Left ventricle myocardium inferior (tissue), 1 donor: ENCODE measurements at places on chromosomes 16 and 17.

GRCh38 chr17:44961921-44962350, 6.2 kb downstream of the C1QL1 start:
- DNase-seq, result no peak

DNA sequence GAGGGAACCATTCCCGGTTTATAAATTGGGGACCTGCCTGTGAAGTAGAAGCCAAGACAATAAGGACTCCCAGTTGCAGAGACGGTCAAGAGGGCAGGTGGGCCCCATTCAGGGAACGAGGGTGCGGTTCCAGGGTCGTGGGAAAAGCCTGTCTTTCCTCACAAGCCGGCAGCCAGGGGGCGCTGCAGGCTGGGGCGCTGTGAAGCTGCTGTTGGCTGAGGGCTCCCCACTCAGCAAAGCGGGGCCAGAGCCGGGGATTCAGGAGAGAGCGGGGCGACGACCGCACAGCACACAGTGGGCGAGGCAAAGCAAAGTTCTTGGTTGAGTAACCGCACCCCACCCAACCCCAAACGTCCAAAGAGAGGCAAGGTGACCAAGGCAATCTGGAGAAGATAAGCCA, 24.9 kb downstream of the CDRT15 start:
- peak; percentile 32 for DNase-seq

DNA sequence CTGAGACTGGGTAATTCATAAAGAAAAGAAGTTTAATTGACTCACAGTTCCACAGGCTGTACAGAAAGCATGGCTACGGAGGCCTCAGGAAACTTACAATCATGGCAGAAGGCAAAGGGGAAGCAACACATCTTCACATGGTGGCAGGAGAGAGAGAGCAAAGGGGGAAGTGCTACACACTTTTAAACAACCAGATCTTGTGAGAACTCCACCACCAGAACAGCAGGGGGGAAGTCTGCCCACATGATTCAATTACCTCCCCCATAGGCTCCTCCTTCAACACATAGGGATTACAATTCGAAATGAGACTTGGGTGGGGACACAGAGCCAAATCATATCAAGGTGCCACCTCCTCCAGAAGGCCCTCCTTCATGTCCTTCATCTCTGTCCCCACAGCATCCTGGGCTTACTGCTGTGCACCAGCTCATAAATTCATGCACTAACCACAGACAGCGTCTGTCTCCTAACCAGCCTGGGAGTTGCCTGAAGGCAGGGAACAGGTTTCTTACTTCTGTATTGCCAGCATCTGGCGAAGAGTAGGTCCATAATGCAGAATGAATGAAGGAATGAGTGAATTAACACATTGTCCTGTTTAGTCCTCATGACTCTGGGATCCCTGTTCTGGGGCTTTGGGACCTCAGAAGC, 74.4 kb downstream of the WSB1 start:
- DNase-seq, result no peak

- no peak for DNase-seq
Observed at GRCh38 chr17:3678821-3679530, 10.4 kb downstream of the EMC6 start.

DNA sequence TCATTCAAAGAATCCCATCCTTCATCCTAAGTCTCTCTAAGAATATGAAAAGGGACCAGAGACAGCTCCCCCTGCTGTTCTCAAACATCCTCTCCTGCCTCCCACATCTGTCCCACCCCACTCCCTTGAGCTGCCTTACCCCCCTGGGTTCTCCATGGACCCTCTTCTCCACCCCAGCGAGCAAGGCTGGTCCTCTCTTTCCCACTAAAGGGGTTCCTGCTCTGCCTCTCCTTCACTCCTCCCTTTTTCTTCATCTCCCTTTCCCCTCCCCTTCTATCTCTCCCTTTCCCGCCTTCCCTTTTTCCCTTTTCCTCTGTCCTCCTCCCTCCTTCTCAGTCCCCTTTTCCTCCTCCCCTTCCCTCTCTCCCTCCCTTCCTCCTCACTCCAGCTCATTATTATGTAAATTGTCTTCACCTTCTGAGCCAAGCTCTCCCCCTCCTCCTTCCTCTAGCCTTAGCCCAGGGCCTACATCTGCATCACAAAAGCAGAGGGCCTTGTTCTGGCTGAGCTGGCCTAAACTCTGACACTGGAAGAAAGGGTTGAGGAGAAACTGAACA, 90.0 kb downstream of the GNAO1 start:
- no peak for DNase-seq

DNA sequence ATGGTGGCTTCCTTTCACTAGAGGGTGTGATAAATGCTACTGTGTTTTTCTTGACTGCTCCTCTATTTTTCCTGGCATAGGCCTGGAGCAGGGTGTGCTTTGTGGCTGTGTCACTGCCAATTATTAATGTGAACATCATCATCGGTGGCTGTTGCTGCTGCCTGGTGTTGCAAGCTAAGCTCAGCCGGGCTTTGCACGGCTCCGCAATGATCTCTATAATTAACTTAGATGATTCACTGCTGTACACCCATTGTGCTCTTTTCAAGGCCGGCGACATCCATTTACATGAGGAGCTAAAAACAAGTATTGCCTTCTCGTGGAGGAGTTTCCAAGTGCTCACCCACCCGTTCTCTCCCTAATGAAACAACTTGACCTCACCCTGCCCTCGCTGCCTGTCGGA, 160.1 kb upstream of the IRX3 start:
- DNase-seq, result peak; percentile 61

DNA sequence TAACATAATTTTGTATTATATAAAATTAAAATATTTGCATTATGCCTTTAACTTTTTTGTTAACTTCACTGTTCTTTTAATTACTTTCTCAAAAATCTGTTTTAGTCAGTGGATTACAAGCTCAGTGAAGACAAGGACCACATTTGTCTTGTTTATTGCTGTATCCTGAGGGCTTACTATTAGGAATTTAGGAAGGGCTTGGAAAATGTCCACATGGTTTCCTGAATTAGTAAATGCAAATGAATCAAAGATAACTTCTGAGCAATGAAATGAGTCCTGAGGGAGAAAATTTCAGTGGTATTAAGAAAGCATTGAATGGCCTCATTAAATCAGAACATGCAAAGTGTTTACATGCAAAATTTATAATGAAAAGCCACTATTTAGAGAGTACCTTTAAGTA, 1293.2 kb upstream of the GOT2 start:
- DNase-seq, result no peak

GRCh38 chr17:69551212-69552010, 136.9 kb downstream of the MAP2K6 start:
- no peak for DNase-seq

DNA sequence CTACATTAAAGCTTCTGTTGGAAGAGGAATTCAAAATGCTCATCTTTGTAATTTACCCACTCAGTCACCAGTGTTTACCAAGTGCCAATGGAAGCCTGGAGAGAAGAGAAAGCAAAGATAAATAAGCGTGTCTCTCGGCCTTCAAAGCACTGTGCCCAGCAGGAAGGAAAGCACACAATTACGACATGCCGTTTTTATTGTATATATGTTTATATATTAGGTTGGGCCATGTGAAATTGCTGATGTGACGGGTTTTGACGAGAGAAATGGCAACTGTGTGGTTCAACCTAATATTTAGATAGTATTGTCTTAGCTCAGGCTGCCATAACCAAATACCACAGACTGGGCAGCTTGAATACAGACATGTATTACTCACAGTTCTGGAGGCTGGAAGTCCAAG, 79.3 kb upstream of the HSBP1 start:
- no peak for DNase-seq

GRCh38 chr17:78706271-78706915, 75.7 kb downstream of the CYTH1 start:
- DNase-seq, result no peak

- peak; percentile 46 for DNase-seq
Observed at GRCh38 chr17:64732336-64733006, 70.4 kb upstream of the SMURF2 start.

GRCh38 chr16:90018297-90018651, 982 bp downstream of the DBNDD1 start:
- DNase-seq, result no peak

DNA sequence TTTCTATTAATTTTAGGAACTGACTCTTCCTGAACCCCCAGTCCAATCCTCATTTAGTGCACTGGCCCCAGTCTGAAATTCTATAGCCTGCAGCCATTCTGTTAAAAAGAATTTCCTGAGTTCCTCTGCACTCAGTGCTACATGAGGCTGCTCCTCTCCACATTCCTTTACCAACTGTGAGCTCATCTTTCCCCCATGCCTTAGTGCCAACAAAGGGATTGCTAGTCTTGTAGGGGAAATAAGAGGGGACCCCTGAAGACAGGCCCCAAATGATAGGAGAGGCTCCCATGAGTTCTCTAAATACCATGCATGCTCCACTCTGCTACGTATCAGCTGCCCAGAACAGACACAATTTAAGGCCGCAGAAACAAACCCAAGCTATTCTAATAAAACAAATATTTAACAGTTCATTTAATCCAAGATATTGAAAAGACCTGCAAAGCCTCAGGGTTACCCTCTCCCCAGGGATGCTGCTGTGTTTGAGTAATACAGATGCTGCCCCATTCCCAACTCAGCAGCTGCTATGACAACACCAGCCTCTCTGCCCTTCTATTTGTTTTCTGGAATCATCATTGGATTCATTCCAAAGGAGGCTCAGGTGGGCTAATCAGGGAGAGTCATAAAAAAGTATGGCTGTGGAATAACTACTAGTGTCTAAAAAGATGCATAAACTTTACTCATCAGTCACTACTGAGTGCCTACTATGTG, 228.5 kb downstream of the TOX3 start:
- no peak for DNase-seq

DNA sequence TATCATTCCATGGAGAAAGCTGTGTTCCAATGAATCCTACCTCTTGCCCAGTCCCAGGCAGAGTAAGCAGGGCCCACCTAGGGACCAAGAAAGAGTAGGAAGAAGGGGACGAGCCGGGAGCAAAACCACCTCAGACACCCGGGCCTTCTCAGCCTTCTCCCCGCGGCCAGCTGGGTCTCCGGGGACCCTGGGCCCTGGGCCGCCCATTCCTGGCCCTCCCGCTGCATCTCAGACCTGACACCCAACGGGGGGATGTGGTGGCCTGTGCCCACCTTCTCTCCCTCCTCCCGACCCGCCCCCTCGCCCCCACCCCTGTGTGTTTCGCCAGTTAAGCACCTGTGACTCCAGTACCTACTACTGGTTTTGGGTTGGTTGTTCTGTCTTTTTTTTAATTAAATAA, 11.4 kb upstream of the CACNG1 start:
- no peak for DNase-seq

- no peak for DNase-seq
Observed at GRCh38 chr16:24544640-24545039, 5.3 kb downstream of the RBBP6 start.

DNA sequence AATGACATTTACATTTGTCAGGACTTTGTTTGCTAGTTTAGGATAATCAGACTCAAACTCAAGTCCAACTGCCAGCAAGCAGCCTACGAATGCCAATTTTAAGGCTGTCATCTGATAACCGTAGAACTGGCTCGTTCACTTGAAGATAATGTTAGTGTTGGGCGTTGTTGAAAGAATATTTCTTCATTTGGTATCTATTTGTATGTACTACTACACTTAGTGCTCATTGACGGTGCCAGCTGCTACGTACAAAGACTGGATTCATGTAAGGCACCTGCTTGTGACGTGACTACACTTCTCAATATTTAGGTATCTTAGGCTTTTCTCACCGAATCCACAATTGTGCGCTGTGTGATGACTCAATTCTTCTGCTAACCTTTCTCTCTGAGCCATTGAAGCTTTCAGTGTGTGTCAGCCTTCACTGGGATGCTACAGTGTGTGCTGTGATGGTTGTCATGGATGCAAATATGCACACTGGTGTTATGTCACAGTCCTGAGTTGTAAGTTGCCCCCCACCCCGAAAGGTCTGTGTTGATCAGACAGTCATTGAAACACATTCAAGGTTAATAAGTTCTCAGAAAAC, 5.7 kb downstream of the ATP2C2 start:
- DNase-seq, result no peak

- no peak for DNase-seq
Observed at GRCh38 chr17:76996741-76997694, 128.8 kb downstream of the MGAT5B start.

DNA sequence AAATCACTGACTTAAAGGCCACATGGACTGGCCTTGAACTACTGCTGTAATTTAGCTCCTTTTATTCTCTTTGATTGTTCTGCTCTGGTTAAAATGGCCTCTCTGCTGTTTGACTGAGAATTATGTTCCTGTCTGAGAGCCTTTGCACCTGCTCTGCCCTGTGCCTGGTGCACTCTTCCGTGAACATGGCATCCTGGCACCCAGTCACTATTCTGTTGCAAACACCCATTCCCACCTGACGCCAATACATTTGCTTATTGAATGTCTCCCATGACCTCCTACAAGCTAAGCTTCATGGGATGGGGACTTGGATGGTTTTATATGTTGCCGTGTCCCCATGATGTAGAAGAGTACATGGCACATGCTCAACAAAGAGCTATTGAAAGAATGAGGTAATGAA, 20.1 kb downstream of the HSD17B2 start:
- no peak for DNase-seq

GRCh38 chr16:53744449-53744848, 40.5 kb downstream of the FTO start:
- no peak for DNase-seq

DNA sequence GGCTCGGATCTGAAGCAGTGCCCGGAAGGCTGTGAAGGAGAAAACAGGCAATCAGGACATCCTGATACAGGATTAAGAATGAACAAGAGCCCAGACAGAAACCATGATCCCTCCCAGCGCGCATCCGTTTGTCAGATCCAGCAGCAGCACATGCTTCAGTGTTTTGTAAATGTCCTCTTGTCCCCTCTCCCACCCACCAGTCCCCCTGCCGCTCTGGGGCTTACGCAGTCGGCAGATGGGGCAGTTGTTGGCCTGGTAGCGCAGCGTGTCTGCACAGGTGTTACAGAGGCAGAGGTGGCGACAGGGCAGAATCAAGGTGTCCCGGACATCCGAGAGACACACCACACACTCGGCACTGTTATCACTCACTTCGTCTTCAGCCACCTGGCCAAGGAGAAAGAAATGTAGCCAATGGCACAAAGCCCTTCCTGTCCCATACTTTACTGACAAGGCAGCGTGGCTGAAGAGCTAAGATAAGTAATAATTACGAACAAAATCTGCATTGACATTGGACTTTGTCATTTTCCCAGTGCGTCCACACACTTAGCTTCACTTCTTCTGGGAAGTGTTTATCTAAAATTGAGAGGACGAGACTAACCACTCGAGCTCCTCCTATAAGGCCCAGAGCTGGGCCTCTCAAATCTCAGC, 20.7 kb upstream of the FOXJ1 start:
- no peak for DNase-seq

DNA sequence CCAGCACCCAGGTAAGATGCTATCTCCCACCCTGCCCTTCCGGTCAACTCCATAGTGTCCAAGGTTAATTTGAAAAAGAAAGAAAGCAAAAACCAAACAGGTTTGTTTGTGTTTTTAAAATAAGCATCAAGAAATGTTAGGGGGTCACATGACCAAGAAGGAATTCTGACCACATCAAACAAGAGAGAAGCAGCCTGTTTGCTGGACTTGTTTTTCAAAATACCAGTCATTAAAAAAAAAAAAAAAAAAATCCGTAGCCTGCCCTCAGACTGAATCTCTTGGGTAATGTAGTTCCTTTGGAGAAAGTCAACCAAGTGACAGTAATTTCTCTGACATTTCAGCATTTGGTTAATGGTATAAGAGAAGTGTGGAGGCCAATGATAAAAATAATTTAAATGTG, 38.4 kb downstream of the HNF1B start:
- DNase-seq, result no peak
